Activated CD8-positive, alpha-beta T cell treated with anti-CD3 and anti-CD28 coated beads, Interleukin-2, amount 10 ng/mL, durations not matched to agents 7 days and 5 days (primary cell): ENCODE measurements at places on chromosomes 11 and 22. TPM values are rescaled to one million over a fixed set of nuclear protein-coding genes. Genes with fewer than 3 reads are reported as not detected.

- no peaks in the 10 kb centered on the region for H3K4me1 ChIP-seq
- H3K27me3 ChIP-seq = peaks cover 16% of the 10 kb centered on the region
- H3K36me3 ChIP-seq = no peaks in the 10 kb centered on the region
- no peak for DNase-seq
- H3K27ac ChIP-seq = no peak overlapping the region
Observed at GRCh38 chr11:32187111-32187510, 96.2 kb downstream of the RCN1 start.

DNA sequence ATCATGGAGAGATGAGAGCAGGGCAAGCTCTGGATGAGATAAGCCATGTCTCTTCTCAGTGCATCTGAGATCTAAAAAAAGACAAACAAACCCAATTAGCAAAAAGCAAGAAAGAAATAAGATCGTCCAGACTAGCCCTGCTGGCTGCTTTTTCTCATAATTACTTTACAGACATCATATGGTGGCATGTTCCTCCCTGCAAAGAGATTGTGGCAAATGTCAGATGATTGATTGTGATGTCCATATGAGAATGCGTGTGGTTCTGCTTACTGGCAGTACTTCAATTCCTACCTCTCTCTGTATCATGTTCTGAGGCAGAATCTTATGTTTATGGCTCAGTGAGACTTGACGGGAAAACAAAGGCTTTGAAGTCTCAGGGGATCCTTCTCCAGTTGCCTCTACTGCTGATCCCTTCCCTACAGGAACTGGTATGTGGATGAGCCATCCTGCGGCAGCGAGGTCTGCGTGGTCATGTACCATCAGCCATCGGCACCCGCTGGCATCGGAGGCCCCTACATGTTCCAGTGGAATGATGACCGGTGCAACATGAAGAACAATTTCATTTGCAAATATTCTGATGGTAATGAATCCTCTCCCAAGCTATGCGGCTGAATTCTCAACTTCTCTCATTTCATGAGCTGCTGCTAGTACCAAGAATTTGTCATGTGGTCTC lies 8.8 kb downstream of the LAYN start:
- H3K27ac ChIP-seq = no peak overlapping the region
- no peak for DNase-seq
- no peaks in the 10 kb centered on the region for H3K4me1 ChIP-seq
- no peak overlapping the region for H3K4me3 ChIP-seq
- no peaks in the 10 kb centered on the region for H3K27me3 ChIP-seq
- H3K36me3 ChIP-seq = peaks cover 37% of the 10 kb centered on the region

DNA sequence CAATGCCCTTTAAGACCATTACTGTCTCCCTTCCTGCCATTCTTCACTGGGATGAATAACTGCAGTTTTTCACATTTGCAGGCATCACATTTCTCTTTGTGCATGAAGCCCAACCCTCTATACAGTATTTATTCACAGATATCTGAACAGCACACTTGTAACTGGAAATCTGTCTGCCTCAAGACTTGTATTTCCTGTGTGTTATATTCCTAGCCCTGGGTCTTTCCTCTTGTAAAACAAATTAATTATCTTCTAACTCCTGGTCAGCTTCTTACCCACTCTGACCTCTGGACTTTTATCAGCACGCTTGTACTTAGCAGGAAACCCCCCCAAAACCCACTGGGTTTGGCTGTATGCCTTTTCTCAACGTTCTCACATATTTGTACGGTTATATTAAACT lies 2.0 kb downstream of the CSRP3 start:
- no peaks in the 10 kb centered on the region for H3K36me3 ChIP-seq
- DNase-seq = no peak
- H3K27me3 ChIP-seq = peaks cover 9% of the 10 kb centered on the region

DNA sequence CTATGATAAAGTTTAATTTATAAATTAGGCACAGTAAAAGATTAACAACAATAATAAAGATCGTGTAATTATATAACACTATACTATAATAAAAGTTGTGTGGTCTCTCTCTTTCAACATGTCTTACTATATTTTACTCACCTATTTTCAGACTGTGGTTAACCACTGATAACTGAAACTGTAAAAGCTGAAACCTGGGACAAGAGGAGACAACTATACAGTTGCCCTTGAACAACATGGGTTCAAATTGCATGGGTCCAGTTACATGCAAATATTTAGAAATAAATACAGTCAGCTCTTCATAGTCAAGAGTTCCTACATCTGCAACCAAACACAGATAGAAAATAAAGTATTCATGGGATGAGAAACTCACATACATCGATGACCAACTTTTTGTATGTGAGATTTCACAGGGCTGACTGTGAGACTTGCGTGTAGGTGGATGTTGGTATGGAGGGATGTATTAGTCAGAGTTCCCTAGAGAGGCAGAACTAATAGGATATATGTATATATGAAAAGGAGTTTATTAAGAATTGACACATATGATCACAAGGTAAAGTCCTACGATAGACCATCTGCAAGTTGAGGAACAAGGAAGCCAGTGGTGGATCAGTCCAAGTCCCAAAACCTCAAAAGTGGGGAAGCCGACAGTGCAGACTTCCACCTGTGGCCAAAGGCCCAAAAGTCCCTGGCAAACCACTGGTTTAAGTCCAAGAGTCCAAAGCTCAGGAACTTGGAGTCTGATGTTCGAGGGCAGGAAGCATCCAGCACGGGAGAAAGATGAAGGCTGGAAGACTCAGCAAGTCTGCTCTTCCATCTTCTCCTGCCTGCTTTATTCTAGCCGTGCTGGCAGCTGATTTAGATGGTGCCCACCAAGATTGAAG lies 359.5 kb downstream of the INSC start:
- H3K4me3 ChIP-seq = no peak overlapping the region
- H3K27ac ChIP-seq = no peak overlapping the region
- no peaks in the 10 kb centered on the region for H3K27me3 ChIP-seq

- no peak overlapping the region for H3K27ac ChIP-seq
- no peak for DNase-seq
- no peaks in the 10 kb centered on the region for H3K4me1 ChIP-seq
- H3K36me3 ChIP-seq = no peaks in the 10 kb centered on the region
- no peaks in the 10 kb centered on the region for H3K27me3 ChIP-seq
Observed at GRCh38 chr22:43843783-43844530, 18.4 kb downstream of the SULT4A1 start.

DNA sequence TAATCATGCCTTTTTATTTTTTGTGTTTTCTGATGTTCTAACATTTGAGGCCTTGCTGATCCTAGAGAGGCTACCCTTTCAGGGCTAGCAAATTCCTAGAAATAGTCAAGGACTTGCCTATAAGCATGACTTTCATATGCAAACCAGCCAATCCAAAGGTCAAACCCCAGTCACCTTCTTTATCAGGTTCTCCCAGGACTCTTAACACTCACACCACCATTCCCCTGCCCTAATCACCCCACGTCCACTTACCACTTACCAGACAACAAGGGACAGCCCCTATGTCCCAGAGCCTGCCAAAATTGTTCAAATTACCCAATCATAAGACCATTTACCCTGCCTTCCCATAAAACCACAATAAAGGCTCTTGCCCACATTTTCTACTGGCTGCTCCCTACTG lies 1339.8 kb downstream of the LRRC4C start:
- no peaks in the 10 kb centered on the region for H3K4me1 ChIP-seq
- H3K27ac ChIP-seq = no peak overlapping the region
- no peaks in the 10 kb centered on the region for H3K27me3 ChIP-seq
- no peak overlapping the region for H3K4me3 ChIP-seq
- no peak for DNase-seq

DNA sequence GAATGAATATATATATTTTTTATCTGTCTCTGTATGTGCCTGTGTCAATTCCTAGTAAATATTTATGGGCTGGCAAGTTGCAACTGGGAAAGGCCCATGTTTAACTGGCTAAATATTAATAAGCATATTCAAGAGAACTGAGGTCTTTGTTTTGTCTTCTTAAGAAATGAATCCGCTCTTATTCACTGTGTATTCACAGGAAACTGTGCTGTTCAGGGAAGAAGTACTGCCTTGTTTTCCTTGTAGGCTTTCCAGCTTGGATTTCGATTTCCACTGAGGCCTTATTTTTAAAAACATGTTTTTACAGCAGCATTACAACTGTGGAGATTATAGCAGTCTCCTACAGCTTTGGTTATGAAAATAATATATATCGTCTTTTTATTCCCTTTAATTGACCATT lies 64.7 kb downstream of the LDLRAD3 start:
- H3K27ac ChIP-seq = no peak overlapping the region
- no peaks in the 10 kb centered on the region for H3K36me3 ChIP-seq
- H3K4me1 ChIP-seq = no peaks in the 10 kb centered on the region

GRCh38 chr11:19903620-19904069 lies 191.0 kb downstream of the NAV2 start:
- H3K4me3 ChIP-seq = no peak overlapping the region
- no peaks in the 10 kb centered on the region for H3K36me3 ChIP-seq
- peak; percentile 57 for DNase-seq
- peaks cover 2% of the 10 kb centered on the region for H3K27me3 ChIP-seq
- H3K4me1 ChIP-seq = no peaks in the 10 kb centered on the region

DNA sequence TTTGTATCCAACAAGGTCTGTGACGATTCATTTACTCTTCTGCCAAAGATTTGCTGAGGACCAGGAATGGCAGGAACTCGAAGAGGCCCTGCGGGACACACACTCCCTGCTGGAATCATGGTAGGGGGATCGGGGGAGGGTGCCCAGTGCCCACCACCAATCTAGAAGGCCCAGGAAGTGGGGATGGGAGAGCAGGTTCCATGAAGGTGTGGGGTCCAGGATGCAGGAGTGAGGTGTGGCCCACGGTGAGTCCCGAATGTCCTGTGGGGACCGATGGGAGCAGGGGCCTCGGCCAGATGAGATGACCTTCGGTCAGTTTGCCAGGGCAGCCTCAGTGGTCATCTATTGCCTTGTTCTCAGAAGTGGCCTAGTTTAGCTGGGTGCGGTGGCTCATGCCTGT lies 492.7 kb downstream of the BRD1 start:
- no peak overlapping the region for H3K27ac ChIP-seq
- H3K36me3 ChIP-seq = no peaks in the 10 kb centered on the region
- H3K27me3 ChIP-seq = no peaks in the 10 kb centered on the region
- H3K4me3 ChIP-seq = no peak overlapping the region
- H3K4me1 ChIP-seq = no peaks in the 10 kb centered on the region
- DNase-seq = no peak

GRCh38 chr22:32407936-32408335 lies 4.1 kb downstream of the RTCB start:
- no peak for DNase-seq
- no peak overlapping the region for H3K4me3 ChIP-seq
- H3K27me3 ChIP-seq = no peaks in the 10 kb centered on the region
- H3K4me1 ChIP-seq = peaks cover 39% of the 10 kb centered on the region
- H3K27ac ChIP-seq = no peak overlapping the region
- peaks cover 46% of the 10 kb centered on the region for H3K36me3 ChIP-seq

Gene CECR2
- not detected for total RNA-seq

Gene BTG4
- not detected for total RNA-seq

Gene ALX4
- not detected for total RNA-seq

Gene VEGFB
- 87.8 TPM for total RNA-seq

Gene RFPL1
- not detected for total RNA-seq

Gene NCF4
- 48.2 TPM for total RNA-seq

Gene TBX10
- total RNA-seq = not detected
